ENCODE measurements at places on chromosomes 4 and X.

- DNase-seq = no peak
These were observed 75.9 kb downstream of the PAQR3 start for GRCh38 chr4:78863254-78863869.

DNA sequence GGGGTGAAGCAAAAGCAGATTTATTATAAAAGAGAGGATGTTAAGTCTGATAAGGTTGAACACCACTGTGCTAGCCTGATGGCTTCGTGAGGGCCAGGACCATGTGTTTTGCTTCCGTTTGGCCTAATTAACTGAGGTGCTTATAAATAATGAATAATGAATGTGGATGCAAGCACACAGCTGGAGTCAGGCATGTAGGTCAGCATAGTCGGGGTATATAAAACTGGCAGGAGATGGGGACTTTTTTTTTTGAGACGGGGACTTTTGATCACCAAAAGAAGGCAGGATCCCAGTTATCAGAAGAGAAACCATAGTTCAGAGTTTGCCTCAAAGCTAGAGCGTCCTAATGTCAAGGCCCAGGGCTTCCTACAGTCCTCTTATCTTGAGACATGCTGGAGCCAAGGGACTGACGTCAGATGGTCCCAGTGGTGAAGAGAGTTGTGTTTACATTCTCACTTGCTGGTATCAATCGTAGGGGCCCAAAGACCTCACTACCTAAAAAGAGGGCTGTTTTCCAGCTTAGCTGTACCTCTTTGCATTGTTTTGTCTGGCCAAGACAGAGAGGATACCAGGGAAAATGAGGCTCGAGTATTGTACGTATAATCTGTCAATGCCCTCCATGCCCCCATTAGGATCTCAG is 50.4 kb downstream of the RTL9 start:
- no peak for DNase-seq

DNA sequence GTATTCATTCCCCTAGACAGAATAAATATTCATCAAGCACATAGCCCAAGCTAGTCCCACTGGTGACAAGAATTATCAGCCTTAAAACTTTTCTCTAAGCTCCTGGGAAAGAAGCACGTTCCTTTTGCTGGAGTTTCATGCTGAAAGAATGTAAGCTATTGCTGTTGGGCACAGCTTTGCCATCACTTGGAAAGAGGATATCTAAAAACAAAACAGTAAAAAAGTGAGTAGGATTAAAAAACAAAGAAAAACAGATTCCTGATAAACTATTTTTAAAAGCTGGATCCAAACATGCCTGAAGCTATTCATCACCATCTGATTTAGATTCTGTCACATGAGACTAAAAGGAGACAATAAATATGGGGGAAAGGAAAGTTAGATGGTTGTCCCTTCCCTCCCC is 176.8 kb downstream of the SCFD2 start:
- no peak for DNase-seq

DNA sequence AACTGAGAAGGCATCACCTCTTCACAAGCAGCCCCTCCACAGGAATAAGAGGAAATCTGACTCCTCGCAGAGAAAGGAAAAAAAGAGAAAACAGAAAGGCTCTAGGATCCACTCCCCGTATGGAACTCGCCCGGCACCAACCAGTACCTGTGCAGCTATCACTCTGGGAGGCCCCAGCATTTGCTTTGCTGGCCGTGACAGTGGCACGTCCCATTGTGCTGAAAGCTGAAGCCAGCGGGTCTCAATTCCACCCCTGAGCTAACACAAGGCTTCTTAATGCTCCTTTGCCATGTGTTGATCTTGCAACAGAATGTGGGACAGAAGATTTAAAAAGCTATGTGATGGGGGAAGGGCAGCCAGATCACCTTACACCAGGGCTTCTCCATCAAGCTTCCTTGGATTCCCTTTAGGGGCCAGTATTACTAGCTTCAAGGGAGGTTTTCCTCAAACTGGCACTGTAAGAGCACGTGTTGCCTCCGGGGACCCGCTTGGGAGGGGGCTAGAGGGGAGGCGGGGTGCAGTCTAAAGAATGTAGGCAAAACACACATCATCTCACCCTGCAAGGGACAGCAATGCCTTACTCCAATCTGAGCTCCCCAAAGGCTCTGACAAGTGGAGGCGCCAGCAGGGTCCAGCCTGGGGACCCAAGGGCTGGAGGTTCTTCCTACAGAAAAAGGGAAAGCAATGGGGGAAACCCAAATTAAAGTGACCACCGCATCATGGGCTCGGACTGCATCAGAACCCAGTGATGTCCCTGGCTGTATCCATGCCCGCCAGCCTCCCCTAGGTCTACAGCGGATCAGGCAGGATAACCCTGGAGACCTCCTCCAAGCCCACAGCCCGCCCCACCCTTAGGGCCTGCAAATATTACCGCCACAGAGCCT is 1.2 kb downstream of the USP46 start:
- no peak for DNase-seq

DNA sequence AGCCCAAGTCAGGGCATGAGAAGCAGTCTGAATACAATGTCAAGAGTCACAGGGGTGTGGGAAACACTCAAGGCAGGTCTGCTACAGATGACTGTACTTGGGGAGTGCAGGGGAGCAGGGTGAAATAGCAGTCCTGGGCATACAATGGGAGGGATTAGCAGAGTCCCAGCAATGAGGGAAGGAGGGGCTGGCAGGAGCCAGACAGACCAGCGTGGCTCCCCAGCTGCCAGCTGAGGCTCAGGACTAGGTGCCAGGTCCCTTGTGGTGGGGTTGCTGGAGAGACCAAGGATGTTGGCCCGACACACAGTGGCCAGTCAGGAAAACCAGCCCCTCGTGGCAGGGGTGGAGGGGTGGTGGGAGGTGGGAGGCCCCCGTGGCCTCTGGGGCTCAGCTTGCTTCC is 86.6 kb downstream of the RTL5 start:
- no peak for DNase-seq

GRCh38 chr4:74473155-74473811 is 28.3 kb downstream of the AREG start:
- no peak for DNase-seq

GRCh38 chr4:141669501-141669900 is 33.1 kb downstream of the IL15 start:
- DNase-seq = no peak

- no peak for DNase-seq
These were observed 119.8 kb upstream of the TSPAN5 start for GRCh38 chr4:98778206-98778605.

- DNase-seq = no peak
These were observed 115.5 kb downstream of the SOX3 start for GRCh38 chrX:140389331-140389730.

GRCh38 chr4:23856630-23857029 is 33.2 kb downstream of the PPARGC1A start:
- DNase-seq = no peak

DNA sequence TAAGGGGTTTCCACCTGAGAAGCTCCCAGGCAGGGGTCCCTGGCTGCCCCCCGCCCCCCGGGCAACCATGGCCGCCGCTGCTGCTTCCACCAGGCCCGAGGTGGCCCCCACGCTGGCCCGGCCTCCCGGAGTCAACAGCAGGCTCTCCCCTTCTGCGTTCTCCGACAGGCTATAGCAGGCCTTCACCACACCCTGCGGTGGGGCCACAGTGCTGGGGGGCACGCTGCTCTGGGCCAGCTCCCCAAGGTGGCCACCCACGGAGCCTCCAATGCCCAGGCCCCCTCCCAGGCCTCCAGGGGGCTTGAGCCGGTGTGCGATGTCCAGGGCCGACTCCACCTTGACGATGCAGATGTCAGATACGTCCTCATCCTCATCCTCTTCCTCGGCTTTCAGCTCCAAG is 72.5 kb downstream of the UBE2K start:
- no peak for DNase-seq

- DNase-seq = no peak
These were observed at the start of gene ADGRL3 for GRCh38 chr4:61200187-61200915. Gene ADGRL3, plus strand, starts transcription at chr4:61200326.

DNA sequence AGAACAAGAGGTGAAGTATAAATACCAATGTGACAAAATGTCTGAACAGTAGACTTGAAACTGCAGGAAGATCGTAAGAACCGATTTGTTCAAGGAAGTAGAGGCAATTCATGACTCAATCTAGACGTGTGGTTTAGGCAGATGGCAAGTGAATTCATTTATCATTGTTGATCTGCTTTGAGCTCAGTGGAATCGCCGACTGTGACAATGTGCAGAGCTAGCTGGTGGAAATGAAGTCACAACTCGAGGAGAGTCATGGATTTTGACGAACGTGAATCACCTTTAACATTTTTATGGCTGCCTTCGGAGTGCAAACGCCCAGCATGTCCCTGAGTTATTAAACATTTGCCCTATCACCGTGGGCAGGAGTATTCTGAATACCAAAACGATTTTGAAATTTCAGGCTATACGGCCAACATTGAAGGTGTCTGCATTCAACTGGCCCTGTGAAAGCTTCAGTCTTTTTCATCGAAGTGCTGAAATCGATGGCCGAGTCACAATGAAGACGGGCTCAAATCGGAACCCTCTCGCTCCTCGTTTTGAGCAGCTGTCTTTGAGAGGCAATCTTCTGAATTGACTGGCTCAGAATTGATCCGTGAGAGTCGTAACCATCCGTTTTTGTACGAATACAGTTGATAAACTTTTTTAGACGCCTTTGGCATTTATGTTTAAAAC is 689 bp upstream of the OGT start:
- peak; percentile 46 for DNase-seq

- DNase-seq = no peak
These were observed 100.9 kb upstream of the NR3C2 start for GRCh38 chr4:148542922-148543623.

- no peak for DNase-seq
These were observed 233.8 kb downstream of the FSTL5 start for GRCh38 chr4:161929956-161930355.

- no peak for DNase-seq
These were observed 380.4 kb downstream of the RAPGEF2 start for GRCh38 chr4:159483110-159483781.

GRCh38 chrX:72243472-72243871 is 4.6 kb upstream of the ERCC6L start:
- no peak for DNase-seq

GRCh38 chr4:70859066-70859465 is 19.4 kb upstream of the GRSF1 start:
- no peak for DNase-seq

GRCh38 chr4:102564399-102565059 is 63.4 kb downstream of the NFKB1 start:
- peak; percentile 42 for DNase-seq

- DNase-seq = no peak
These were observed 210.2 kb upstream of the NPY2R start for GRCh38 chr4:154998284-154998683.

DNA sequence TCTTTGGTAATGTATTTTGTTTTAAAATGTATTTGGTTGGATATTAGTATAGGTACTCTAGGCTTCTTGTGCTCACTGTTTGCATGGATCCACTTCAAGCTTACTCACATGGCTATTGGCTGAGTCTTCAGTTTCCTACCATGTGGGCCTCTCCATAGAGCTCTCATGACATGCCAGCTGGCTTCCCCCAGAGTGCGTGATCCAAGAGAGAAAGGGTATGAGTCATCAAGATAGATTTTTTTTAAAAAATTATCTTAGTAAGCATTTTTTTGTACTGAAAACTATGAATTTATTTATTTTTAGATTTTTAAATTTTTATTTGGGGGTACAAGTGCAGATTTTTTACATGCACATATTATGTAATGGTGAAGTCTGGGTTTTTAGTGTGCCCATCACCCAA is 219.1 kb upstream of the AMOT start:
- no peak for DNase-seq

DNA sequence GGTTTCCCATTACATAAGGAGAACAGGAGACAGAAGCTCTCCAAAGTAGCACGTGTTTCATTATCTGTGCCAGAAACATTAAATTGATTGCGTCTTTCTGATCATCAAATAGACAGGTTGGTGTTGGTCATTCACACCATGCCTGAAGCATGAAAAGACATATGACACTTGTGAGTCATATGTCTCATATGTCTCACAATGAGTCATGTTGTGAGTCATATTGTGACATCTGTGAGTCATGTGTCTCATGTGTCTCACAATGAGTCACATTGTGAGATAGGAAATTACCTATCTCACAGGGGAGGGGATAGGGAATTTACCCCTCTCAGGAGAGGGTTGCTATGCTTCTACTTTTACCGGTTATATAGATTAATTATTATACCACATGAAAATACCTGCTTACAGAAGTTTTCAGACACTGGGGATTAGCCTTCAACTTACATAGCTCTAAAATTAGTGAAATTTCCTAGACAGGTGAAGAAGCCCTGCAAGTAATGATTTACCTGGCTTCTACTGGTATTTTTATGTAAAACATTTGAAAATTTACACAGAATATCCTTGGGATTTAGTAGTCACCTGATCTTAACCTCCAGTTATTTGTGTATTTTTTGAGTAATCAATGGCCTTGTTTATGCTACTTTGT is 80.8 kb downstream of the NPFFR2 start:
- DNase-seq = no peak

DNA sequence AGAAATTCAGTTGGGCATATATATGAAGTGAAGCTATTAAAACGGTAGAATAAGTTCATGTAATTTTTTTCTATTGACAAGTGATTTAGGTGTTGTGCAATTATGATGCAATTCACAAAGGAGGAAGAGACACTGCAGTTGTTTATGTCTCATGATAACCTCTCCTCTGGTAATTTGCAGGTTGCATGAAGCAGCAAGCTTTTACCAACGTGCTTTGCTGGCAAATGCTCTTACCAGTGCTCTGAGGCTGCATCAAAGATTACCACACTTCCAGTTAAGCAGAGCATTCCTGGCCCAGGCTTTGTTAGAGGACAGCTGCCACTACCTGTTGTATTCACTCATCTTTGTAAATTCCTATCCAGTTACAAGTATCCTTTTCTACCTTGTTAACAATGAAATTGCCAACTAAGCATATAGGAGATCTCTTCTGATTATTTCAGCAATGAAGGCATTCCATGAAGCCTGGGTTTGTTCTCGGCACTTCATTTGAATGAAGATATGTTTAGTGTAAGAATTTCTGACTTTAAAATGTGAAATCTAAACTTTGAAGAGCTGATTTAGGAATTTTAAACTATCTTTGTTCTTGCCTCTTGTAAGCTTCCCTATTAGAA is 3.9 kb downstream of the TMEM33 start:
- no peak for DNase-seq

DNA sequence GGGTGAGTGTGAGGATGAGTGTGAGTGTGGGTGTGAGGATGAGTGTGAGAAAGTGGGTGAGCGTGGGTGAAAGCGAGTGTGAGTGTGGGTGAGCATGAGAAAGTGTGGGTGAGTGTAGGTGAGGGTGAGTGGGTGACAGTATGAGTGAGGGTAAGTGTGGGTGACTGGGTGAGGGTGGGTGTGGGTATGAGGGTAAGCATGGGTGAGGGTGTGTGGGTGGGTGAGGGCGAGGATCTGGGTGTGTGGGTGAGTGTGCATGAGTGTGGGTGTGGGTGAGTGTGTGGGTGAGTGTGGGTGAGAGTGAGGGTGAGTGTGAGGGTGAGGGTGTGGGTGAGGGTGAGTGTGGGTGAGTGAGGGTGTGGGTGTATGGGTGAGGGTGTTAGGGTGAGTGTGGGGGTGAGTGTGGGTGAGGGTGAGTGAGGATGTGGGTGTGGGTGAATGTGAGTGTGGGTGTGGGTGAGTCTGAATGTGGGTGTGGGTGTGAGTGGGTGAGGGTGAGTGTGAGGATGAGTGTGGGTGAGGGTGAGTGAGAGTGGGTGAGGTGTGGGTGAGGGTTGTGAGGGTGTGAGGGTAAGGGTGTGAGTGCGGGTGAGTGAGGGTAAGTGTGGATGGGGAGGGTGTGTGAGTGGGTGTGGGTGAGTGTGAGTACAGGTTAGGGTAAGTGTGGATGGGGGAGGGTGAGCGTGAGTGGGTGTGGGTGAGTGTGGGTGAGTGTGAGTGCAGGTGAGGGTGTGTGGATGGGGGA is 48.9 kb downstream of the ING2 start:
- DNase-seq = no peak

Measured in naive B cell (primary cell).